Adipocyte (in vitro differentiated cells): ENCODE measurements at places on chromosomes 13 and 19.
A peak's percentile ranks its signal among the peaks of the same experiment; 100 is the strongest.

DNA sequence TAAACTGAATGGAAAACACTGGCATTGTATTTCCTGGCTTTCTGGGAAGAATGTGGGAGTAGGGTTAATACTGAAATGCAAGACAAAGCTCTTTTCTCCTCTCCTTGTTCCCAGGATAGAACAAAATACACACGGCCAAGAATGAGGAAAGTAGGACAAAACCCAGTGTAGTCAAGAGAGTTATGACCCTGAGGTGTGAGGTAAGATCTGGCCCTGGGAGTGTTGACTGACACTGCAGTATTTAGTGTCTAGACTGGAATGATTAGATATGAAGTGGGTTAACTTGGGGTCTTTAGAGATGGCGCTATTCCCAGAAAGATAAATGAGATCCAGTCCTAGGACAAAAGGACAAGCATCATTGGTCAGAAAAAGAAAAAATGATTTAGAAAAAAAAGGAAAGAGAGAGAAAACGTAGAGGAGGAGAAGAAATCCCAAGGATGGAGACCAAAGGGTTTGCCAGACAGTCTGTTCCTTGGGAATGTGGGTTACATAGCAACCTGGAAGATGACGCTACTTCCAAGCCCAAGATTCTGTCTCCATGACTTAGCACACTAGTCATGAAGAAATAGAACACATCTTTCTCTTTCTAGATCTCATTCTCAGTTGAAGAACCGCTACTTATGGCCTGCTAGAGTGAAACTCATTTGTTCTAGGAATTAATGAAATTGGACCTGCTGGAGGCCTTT is 543.6 kb upstream of the GPC6 start:
- no peak for DNase-seq

GRCh38 chr19:44745341-44745831 is 3.1 kb upstream of the BCL3 start:
- DNase-seq, result peak; percentile 91

- DNase-seq, result no peak
Observed at GRCh38 chr19:48678201-48678600, 5.4 kb upstream of the NTN5 start.

DNA sequence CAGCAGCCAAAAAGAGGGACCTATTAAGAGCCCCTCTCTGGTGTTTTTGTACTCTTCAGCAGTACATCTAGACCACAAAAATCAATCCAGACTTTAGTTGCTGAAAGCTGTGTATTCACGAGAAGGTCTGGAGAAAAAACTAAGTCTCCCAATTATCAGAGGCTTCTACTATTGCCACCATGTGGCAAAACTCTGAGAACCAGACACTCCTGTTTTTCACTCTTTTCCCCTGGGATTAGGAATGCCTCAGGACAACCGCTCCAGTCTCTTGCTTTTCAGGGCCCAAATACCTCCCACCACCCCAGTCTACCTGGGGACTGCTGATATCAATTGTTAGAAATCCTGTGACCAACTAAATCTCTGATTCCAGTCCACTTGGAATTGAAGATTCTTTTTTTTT is 30.1 kb upstream of the OBI1 start:
- peak; percentile 20 for DNase-seq

DNA sequence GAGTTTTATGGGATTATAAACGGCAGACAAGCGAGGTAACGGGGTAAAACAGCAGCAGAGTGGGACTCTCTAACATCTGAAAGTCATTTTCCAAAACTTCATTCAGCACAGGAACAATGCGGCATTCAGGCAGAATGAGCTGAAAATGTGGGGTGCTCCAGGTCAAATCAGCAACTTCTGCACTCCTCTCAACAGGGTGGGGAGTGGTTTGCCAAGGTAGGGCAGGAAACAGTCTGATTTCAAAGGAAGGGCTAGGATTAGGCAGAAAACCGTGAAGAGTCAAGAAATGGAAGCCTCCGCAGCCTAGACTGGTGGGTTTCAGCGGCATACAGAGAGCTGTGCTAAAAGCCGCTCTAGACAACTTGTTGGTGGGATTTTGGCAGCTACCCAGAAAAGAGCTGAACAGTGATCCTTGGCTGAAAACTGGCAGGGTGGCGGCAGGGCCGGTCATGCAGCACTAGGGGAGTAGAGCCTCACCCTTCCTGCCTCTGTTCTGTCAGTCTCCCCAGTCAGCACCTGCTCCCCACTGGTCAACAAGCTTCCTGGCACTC is 154.2 kb upstream of the KLF12 start:
- no peak for DNase-seq

DNA sequence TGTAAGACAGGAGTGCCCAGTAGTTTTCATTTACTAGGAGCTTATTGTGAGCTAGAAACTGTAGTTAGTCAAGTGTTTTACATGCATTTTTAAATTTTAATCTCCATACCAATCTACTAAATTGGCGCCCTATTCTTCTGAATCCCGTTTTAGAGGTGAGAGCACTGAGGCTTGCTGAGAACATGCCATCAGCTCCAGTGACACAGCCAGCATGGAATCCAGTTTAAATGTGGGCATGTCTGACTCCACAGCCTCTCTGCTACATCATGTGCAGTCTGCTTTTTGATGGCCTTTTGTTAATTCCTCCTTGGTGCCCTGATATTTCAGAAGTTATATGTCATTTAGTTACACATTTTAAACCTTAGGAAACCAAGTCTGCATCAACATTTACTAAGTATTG is 325.4 kb downstream of the DLEU7 start:
- DNase-seq, result no peak

DNA sequence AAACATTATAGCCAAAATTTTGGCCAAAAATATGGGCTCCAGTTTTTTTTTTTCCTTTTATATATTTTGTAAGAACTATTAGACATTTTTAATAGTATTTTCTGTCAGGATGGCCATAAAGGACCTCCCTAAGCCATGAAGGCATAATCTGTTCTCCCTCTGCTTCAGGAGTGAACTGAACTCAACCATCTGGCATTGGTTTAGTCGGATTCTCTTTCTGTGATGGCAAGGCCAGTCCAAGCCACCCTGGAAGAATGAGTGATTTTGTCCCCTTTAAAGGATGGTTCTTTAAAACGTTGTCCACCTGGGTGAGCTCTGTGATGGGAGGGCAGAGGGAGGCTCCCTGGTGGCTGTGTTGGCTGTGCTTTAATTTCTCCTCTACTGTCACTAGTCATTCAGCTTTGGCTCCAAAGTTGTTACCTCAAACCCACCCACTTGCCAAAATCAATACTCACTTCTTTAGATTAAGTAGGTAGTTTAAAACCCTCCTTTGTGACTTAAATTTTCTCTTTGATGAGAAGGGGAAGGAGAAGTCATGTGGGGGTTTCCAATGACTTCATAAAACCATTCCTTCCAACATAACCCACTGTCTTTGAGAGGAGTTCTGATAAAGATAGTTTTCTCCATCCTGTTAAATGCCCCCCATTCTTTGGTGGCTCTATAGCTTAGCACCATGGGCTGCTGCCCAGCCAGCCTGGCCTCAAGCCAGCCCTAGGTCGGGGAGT is 4.4 kb downstream of the TNFRSF19 start:
- no peak for DNase-seq

DNA sequence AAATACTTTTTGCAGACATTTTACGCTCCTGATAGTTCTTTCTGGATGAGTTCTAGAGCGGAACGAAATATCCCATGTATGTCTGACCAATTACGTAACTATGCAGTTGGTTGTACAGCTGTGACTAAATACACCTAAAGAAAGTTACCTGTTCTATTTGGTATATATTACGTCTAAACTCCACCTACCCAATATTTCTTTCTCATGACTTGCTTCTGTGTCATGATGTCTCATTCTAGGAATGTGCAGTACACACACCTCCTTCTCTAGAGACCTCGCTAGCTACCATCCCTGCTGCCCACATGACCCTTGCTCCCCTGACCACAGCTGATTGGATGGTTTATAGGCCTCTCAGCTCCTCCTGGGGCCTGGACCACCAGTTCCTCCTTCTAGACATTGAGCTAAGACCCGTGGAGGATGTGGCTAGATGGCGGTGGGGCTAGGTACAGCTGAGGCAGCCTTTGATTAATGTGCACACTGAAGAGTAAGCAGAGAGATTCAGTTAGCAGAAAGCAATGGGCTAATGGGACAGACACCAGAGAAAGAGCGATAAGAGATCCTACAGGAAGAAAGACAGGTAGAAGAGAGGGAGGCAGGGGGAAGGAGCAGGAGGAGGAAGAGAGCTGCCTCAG is 422.1 kb downstream of the COG6 start:
- no peak for DNase-seq

GRCh38 chr13:43522788-43523187 is 264.0 kb downstream of the ENOX1 start:
- peak; percentile 38 for DNase-seq

DNA sequence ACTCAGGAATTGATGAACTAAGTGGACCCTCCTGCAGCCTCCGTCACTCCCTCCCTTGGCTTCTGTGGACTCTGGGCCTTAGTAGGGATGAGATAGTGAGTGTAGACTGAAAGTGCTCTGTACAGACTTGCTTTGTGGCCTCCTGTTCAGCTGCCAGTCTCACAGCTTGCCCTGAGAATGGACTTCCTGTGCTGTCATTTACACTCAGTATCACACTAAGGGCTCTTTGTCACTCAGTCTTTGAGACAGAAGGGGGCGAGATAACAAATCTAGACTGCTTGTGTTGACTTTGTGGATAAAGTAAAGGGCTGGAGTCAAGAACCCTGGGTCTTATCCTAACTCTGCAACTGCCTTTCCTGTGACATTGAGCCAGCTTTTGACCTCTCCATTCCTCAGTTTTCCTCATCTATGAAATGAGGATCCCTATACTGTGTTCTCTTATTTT is 21.0 kb upstream of the SPRY2 start:
- no peak for DNase-seq
